T-cell (primary cell): ENCODE measurements at places on chromosomes 11 and 22.
A peak's percentile ranks its signal among the peaks of the same experiment; 100 is the strongest.

DNA sequence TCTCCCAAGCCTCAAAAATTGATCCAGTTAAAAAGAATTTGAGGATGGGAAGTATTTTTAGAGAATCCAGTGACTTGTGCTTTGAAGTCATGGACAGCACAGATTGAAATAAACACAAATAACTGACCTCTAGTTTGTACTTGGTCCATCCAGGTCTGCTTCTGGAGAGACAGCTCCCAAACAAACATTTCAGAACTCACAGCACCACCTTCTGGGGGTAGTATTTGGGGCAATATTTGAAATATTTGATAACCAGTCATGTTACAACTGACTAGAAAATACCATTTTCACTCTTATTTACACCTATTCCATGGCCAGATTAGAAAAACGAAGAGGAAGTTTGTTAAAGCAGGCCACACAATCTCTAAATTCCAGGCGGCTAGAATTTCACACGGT lies 56.2 kb downstream of the CTSC start:
- DNase-seq: no peak

DNA sequence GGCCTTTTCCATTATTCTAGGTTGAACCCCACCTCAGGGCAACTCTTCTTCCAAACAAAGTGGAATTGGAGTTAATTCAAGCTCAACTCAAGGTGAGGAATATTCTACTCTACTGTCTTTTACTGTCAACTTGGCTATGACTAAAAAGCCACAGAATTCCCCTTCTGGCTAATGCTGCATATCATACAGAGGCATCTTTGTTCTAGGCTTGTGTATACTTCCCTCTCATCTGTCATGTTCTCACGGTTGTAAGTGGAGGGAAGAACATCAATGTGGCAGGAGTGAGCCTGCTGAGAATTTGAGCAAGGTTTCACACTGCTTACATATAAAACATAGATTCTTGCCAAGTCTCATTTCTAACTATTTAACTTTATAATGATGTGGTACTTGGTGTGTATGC lies 921.4 kb upstream of the CNTN5 start:
- no peak for DNase-seq

DNA sequence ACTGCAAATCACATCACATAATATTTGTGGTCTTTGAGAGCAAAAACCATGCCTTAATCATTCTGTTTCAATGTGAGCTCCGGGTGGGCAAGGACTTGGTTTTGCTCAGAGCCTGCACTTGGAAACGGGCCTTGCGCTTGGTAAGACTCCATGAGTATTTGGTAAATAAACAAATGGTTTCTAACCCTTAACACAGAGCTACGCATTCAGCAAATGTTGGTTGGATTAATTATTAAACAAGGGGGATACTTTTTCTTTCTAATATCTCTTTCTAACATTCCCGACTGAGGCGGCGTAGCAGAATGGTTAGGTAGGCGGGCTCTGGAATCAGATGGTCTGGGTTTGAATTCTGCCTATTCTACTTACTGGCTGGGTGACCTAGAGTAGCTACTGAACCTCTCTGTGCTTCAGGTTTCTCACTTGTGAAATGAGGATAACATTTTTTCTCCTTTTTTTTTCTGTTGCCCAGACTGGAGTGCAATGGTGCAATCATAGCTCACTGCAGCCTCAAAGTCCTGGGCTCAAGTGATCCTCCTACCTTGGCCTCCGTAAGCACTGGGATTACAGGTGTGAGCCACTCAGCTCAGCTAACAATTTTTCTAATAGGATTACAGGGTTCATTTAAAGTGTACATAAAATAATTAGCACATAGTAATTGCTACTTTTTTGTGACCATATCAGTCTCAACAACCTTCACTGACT lies 3.4 kb upstream of the FAM83F start:
- DNase-seq: no peak

DNA sequence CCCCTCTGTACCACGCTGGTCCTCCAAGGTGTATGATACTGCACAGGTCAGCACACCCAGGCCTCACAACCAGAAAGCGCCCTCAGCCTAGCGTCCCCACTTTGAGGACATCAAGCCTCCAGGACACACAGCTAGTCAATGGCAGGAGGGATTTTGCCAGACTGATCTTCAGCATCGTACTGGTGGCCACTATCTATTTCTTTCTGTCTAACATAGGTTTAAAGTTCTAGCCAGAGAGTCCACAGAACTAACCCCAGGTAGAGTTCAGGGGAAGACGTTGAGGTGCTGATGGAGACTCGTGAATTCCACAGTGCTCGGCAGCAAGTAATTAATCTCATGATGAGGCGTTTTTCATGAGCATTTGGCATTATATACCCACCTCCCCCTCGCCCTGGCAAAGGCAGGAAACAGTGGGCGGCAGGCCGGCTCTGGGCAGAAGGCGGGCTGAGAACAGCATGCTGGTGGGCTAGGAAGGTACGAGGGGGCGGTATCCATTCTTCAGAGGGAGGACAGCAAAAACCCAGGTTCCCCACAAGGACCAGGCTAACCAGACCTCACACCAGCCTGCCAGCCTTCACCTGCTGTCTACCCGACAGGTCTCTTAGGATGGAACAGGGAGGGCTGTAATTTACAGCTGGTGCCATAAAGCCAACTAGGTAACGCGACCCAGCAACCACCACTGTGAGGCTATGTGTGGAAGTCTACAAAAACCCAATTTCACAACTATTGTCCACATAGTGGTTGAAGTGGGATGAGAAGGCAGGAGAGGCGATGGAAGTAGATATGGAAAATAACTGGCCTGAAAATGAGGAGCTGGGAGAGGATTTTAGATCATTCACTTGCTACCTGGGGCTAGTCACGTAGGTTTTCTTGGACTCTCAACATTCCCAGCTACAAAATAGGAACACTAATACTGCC lies 18.5 kb downstream of the MYH9 start:
- no peak for DNase-seq

- no peak for DNase-seq
These were observed 38.0 kb upstream of the CDON start for GRCh38 chr11:126100716-126101115.

DNA sequence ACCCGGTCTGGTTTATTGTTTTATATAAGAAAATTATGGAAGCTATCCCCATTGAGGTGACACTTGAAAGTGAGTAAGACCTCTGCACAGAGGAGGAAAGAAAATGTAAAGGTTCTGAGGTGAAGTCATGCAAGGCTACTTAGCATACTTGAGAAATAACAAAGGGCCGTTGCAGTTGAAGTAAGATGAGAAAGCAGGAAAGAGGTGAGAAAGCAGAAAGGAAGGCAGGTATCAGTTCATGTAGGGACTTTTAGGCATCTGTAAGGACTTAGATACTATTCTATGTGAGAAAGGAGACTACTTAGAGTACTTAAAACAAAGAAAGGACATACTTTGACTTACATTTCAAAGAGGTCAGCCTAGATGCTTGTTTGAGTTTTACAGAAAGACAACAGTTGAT lies 84.7 kb downstream of the CASP12 start:
- DNase-seq: no peak

- no peak for DNase-seq
These were observed 15.4 kb upstream of the MYOD1 start for GRCh38 chr11:17703951-17704350.

DNA sequence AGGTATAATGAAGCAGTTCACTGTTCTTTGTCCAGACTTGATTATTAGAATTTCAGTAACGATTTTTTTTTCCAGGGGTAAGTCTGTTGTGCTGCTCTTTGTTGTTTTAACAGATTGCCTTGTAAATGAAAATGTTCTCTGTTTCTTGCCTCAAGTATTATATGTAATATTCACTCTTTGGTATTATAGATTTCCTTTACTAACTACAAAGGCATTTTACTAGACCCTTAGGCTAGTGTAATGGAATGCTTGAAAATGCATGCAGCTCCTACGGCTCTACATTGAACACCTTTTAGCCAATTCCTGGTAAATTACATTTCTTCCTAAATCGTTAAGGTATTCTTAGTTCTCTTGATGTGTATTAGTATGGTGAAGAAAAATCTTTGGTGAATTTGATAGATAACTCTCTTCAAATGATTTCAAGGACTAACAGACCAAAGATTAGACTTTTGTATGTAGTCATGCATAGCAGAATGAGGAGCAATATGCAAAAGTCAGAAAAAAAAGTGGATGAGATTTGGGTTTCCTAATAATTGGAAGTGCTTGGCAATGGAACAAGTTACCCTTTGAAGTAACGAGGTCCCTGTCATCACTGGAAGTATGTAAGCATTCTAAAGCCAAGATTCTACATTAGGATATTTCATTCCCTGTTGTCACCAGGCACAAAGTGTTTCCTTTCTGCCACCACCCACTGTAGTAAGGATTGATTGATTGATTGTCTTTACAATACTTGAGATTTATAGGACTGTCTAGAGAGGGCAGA lies 113.1 kb downstream of the DBX1 start:
- DNase-seq: no peak

GRCh38 chr11:61771985-61772455 lies 19.6 kb downstream of the MYRF start:
- DNase-seq: no peak

DNA sequence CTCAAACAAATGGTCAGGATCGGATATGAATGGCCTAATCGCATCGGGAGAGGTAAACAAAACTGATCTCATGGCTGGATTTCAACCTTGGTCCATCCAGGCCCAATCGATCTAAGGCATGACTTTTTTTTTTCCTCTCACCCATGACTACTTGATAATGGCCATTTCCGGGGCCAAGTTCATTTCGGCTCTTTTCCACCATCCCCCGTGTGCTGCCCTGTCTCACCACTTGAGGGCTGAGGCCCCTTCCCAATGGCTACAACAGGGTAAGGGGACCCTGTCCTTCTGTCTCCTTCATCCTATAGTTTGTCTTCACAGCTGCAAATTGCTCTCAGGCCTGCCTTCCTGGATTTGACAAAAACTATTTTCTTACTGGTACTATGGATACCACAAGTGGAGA lies 26.7 kb downstream of the GRAP2 start:
- DNase-seq: no peak

GRCh38 chr11:86035164-86035563 lies 33.7 kb downstream of the PICALM start:
- DNase-seq: no peak

- no peak for DNase-seq
These were observed 58.8 kb downstream of the BMAL1 start for GRCh38 chr11:13336246-13336878.

- DNase-seq: no peak
These were observed 663.9 kb downstream of the DLG2 start for GRCh38 chr11:84963240-84963639.

DNA sequence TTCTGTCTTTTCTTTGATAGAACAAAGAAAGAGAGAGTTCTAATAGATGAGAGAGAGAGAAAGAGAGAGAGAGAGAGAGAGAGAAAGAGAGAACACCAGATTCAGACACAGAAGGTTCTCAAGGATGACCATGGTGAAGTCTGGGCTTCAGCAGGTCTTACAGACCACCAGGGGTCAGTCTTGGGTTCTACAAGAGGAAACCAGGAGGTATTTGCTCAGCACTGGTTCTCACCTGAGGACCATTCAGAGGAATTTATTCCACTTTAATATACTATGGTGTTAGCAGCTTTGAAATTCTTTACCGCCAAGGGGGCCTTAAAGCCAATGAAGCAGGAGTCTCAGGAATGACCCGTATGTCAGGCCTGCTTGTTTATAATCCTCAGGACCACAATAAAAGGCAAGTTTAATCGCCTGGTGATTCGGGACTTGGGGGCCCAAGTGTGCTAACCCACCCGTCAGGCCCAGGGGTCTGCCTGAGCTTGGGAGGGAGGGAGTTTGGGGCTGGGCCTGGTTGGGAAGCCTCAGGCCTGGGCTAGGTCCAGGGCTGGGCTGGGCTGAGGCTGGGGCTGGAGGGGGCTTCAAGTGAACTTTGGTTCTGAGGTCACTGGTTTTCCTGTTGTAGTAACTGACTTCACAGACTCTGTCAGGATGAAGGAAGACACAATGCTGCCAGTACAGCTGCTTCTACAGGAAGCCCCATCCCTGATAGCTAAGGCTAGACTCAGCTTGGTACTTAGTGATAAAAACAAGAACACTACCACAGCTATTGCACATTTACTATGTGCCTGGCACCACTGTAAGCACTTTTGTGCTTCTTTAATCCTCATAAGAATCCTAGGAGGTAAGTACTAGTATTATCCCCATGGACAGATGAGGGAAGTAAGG lies 179.2 kb upstream of the ZBED5 start:
- peak; percentile 51 for DNase-seq

GRCh38 chr11:134781380-134781866 lies 369.4 kb upstream of the B3GAT1 start:
- no peak for DNase-seq

DNA sequence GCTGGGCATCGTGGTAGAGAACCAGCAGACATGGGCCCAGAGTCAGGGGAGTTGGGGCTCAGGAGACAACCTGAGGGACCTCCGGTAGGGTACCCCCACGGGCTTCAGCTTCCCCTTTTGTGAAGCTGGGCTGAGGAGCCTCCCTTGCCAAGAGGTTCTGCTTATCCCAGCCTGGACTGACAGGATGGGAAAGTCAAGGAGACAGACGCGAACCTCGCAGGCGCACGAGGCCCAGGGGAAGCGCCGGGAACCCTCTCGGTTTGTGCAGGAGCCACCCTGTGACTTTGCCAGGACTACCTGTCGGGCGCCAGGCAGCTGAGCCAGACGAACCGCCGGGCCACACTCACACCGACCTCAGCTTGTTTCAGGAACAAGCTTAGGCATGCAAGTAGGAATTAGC lies 566.1 kb downstream of the BRD1 start:
- DNase-seq: no peak

- no peak for DNase-seq
These were observed 695.3 kb downstream of the TBC1D22A start for GRCh38 chr22:47457509-47458300.

GRCh38 chr22:43136255-43136654 lies 6.9 kb downstream of the MCAT start:
- DNase-seq: peak; percentile 24

GRCh38 chr11:35791088-35791958 lies 128.7 kb downstream of the TRIM44 start:
- DNase-seq: no peak

DNA sequence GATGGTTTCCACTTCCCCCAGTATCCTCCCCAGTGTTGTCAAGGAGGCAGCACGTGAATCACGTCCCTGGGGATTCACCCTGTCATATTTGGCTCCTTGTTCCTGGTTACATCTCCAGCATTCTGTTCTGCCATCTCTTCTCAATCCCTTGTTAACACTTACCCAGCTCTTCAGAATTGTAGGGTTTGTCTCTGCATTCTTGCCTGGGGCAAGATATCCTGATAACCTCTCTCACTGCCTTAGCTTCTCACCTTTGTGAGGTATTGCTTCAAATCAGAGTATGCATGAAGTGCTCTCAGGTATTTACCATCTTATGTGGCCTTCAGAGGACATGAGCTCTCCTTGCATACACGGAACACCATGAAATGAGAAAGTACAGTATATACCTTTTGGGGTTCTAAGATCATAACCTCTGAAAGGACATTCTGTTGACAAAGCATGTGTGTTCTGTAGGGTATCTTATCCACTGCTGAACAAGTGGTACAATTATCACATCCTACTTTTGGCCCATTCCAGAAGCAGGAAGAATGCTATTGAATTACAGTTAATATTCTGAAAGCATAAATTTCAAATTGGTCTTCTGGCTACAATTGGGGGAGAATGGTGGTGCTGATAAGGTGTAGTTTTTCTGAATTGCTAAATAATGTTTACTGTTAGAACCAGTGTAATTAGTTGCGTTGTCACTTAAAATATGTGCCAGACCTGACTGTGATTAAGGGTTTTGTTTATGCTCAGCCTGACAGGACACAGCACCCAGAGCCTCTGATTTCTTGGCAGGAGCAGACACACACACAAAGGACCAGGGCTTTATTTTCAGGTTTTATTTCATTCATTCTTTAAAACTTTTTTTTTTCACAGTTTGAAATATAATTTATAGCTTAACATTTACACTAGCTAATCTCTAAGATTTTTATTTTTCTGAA lies 32.7 kb downstream of the VSTM5 start:
- DNase-seq: no peak

GRCh38 chr22:46795140-46795539 lies 32.7 kb downstream of the TBC1D22A start:
- DNase-seq: no peak
